ENCODE measurements at places on chromosomes 2 and 18.

- DNase-seq: no peak
These were observed 611.3 kb upstream of the SYT4 start for GRCh38 chr18:43888598-43888997.

- no peak for DNase-seq
These were observed 181.4 kb downstream of the DYM start for GRCh38 chr18:49279041-49279440.

- no peak for DNase-seq
These were observed 147.0 kb downstream of the PPP1R1C start for GRCh38 chr2:182132605-182133004.

DNA sequence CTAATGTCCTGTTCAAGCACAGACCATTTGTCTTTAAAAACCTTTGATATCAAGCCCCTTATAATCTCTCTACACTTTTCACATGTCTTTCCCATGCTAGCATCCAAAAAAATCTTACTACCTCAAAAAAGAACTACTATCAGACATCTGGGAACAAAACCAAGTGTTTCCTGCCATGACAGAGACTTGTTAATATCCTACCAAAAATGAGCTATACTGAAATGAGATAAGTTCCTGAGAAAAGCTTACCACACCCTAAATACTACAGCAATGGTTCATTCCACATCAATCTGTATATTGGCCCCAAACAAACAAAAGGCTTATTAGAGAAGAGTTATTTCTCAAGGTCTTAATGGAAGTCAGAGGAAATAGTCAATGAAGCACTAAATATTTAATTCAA lies 230.1 kb downstream of the DYM start:
- no peak for DNase-seq

GRCh38 chr2:72081451-72081850 lies 66.2 kb downstream of the CYP26B1 start:
- no peak for DNase-seq

- DNase-seq: no peak
These were observed 11.8 kb upstream of the CATIP start for GRCh38 chr2:218344755-218345417.

- no peak for DNase-seq
These were observed 33.6 kb upstream of the MGAT4A start for GRCh38 chr2:98764499-98764898.

GRCh38 chr18:75644871-75645270 lies 217.4 kb upstream of the SMIM21 start:
- no peak for DNase-seq

GRCh38 chr2:7539077-7539476 lies 621.9 kb downstream of the RNF144A start:
- DNase-seq: no peak

GRCh38 chr2:34104601-34105000 lies 505.5 kb upstream of the FAM98A start:
- no peak for DNase-seq

- no peak for DNase-seq
These were observed 900.8 kb downstream of the SLC4A3 start for GRCh38 chr2:220528180-220528675.
